ENCODE measurements at places on chromosomes 16 and 17.

GRCh38 chr17:49739641-49740271 lies 24.2 kb downstream of the FAM117A start:
- peak; percentile 96 for DNase-seq

- DNase-seq: no peak
These were observed 16.8 kb upstream of the COL1A1 start for GRCh38 chr17:50218071-50218759.

- DNase-seq: no peak
These were observed 21.8 kb downstream of the NAA60 start for GRCh38 chr16:3465301-3465700.

DNA sequence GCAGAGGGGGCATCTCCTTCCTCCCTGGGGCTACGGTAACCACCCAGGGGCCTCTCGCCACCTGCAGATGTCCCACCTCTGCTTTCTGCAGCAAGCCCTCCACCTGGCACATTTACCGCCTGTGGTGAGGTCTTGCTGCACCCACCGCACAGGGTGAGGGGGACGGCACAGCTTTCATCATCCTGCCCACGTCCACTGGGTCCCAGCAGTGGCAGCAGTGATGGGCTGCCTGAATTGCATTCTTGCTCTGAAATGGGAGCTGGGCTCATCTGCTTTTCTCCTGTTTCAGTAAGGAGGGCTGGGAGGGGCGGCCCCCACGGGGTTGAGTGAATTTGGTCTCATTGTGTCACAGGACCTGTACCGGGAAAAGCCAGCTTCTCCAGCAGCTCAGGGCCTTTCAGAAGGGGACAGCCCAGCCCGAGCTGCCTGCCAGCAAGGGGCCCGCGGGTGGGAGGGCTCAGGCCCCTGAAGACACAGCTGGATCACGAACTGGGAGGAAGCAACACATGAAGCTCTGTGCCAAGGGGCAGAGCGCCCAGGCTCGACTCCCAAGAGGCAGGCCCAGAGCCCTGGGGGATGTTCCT lies 12.7 kb downstream of the DNAAF8 start:
- DNase-seq: no peak

GRCh38 chr17:40550608-40551007 lies 14.7 kb downstream of the CCR7 start:
- DNase-seq: no peak

GRCh38 chr17:35289222-35289621 lies 46.4 kb downstream of the SLFN5 start:
- DNase-seq: no peak

DNA sequence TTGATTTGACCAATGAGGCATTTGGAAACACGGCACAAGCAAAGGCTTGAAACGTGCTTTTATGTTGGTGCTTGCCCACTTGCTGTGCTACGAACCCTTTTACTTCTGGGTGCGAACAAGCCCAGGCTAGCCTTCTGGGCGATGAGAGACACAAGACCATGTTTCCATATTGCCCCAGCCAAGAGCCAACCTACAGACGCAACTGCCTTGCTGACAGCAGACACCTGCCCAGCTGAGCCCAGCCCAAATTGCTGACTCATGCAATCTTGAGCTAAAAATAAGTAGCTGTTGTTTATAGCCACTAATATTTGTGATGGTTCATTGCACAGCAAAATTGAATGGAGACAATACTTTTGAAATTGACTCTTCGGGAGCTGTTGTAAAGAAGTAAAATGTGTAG lies 464.5 kb downstream of the WWOX start:
- DNase-seq: no peak

DNA sequence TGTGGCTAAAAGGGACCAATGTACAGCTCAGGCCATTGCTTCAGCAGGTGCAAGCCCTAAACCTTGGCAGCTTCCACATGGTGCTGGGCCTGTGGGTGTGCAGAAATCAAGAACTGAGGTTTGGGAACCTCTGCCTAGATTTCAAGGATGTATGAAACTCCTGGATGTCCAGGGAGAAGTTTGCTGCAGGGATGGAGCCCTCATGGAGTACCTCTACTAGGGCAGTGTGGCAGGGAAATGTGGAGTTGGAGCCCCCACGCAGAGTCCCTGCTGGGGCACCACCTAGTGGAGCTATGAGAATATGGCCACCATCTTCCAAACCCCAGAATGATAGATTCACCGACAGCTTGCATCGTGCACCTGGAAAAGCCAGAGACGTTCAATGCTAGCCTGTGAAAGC lies 13.0 kb downstream of the EFCAB5 start:
- no peak for DNase-seq

DNA sequence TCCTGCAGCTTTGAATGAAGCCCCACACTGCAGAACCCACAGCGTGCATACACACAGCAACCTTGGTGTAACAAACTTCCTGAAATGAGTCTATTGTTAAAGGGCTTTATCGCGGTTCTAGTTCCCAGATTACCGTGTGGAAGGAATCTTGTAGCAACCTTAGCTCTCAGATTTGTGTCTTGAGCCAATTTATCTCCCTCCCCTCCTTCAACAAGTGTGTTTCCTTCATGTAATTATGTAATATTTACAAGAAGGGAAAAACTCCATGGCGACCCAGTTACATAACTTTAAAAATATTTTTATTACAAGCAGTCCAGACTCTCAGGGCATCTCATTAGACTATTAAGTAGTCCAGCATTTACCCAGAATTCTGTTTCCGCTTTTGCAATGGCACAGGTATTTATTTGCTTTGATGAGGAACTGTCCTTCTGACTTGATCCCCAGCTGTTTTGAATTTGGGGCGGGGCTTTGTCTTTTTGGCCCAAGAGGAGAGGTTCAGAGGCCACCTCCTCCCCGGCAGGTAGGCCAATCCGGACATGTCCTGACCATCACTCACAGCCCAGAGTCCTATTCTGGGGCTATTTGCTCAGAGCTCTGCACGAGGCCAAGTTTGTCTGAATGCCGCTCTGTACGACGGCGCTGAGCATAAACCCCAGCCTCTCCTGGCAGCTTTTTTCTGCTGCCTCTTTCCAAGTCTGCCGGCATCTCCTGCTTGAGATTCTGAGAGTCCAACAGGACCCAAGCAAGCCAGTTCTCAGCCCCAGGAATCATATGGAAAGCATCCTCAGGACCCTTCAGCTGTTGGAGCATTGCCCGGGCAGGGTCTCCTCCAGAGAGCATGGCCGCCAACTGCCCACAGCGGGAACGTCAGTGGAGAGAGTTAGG lies 35.6 kb downstream of the CLEC16A start:
- DNase-seq: no peak

DNA sequence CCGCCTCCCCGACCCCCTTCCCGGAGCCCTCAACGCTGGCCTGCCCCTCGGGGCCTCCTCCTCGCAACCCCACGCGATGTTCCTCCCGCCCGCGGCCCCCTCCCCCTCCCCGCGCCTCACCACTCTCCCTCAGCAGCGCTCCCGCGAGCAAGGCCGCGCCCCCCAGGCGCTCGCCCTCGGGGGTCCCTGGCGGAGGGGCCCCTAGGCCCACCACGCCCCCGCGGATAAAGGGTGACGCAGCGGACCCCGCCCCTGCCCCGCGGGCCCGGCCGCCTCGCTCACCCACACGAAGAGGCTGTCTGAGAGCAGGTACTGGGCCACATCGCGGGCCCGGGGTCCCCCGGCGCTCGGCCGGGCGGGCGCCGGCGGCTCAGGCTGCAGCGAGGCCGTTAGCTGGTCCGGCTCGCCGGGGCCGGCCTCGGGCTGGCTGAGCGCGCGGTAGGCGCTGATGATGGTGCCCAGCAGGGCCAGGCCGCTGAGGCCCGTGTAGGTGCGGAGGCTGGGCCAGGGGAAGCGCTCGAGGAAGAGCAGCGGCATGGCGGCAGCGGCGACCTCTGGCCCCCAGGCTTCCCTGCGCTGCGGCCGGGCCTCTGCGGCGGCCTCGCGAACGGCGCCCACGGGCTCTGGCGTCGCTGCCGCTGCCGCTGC lies 430 bp downstream of the AMFR start:
- peak; percentile 22 for DNase-seq

GRCh38 chr16:12416136-12416787 lies 387.4 kb downstream of the CPPED1 start:
- peak; percentile 74 for DNase-seq

DNA sequence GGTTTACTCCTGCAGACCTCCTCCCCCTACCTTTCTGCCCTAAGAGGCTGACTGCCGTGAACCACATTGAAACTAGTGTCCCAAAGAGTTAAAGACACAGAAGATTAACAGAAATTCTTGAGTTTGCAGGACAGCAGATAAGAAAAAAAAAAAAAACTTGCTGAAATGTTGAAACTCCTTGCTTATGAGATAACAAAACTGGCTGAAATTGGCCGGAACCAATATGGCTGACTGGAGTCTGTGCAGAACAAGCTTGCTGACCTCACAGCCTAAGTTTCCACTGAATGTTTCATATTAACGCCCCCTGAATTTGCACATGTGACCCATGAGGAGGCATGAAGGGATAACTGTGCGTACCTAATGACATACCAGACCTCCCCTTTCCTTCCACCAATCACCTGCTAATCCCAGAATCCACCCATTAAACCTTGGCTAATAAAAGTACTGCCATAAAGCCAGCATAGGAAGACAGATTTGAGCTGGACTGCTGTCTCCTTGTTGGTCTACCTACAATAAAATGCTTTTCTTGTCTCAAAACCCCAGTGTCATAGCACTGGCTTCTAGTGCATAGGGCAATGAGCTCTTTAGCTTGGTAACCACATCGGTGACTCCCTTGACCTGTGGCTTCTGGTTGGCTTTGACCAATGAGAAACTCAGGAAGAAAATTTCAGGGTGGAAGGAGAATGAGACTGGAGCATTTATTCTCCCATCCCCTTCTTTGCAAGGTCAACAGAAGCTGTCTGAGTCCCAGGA lies 80.1 kb downstream of the PMP22 start:
- no peak for DNase-seq

DNA sequence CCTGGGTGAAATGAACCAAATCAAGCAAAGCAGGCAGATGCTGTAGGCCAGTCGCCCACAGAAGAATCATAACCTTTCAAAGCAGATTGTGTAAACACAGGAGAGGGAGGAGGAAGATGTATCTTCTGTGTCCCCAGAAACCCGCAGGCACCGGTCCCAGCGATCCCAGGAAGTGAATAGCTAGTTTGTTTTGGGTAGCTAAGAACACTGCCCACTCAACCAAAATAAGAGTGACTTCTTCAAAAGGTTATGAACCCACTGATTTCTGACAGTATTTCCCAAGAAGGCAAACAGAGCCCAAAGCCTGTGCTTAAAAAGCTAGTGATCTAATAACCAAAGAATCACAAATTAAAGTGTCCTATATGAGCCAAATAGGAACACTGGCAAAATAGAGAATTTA lies 67.8 kb downstream of the GRIN2A start:
- no peak for DNase-seq

DNA sequence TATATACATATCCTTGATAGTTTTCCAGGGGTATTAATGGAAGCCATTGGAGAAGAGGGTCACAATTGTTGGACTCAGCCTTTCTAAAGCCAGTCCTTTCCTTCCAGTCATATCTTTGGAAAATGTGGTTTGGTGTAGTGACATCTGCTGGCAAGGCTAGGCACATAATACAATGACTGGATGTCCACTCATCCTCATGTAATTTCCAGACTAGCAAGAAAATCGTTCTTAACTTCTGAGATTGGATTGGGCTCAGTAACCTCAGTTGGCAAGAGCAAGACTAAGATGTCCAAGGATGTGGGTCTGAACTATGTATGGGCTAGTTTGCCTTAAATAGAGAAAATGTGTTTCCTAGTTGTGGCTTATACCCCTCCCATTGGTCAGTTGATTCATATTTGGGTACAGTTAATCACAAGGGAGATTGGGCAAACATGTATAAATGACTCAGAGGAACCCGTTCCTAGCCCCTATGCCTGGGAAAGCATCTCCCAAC lies 8.7 kb upstream of the KAT7 start:
- peak; percentile 21 for DNase-seq

DNA sequence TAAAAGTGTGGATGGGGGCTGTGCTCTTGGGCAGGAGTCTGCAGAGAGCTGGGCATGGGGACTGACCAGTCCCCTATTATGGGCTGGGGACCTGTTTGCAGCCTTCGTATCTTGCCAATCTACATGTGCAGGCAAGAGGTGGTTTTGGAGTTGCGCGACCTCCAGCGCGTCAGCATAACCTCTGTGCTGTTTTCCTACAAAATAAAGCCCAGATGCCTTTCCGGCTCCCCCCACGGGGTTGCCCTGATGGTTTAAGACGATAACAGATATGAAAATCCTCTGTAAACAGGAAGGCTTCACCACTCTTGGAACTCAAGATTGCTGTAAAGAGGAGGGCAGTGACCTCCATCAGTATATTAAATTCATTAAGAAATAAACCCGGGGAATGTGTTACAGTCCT lies 16.5 kb upstream of the SPPL2C start:
- DNase-seq: no peak

GRCh38 chr16:13336335-13336734 lies 434.9 kb downstream of the SHISA9 start:
- DNase-seq: no peak

DNA sequence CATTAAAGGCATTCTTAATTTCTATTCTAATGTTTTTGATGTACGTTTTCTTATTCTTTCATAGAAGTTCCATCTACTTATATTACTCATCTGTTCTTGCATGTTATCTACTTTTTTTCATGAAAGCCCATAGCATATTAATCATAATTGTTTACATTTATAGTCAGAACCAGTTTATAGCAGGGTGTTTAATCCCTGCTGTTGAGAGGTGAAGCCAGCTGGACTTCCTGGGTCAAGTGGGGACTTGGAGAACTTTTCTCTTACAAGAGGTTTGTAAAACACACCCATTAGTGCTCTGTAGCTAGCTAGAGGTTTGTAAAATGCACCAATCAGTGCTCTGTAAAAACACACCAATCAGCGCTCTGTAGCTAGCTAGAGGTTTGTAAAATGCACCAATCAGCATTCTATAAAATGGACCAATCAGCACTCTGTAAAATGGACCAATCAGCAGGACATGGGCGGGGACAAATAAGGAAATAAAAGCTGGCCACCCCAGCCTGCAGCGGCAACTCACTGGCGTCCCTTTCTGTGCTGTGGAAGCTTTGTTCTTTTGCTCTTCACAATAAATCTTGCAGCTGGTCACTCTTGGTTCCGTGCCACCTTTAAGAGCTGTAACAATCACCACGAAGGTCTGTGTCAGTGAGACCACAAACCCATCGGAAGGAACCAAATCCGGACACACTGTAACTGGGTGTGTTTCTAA lies 120.6 kb downstream of the TANC2 start:
- DNase-seq: no peak

DNA sequence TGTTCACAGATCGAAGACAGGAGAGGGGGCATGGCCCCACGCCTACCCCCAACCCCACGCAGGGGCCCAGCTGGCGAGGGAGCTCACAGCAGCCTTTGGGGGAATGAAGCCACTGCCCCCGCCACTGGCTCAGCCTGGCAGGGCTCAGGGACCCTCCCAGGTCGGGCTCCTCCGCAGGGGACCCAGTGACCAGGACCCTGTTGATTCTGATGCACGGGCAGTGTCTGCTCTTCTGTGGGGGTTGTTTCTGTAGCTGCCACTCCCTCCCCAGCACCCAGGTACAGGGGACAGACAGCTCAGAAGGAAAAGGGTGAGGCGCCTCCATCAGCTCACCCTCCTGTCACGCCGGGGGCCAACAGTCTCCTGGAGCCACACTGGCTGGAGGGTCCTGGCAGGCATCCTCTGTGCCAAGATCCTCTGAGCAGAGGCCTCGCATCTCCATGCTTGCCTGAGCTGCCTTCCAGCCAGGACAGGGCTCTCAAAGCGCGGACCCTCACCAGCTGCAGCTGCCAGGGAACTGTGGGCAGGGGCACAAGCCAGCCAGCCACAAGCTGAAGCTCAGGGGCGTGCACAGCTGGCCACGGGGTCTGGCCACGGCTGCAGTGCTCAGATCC lies 49.1 kb downstream of the ZNF778 start:
- DNase-seq: no peak

Data from CD4-positive, alpha-beta T cell treated with Interleukin-1 beta for 1 hour (primary cell).